GM23338 (cell line): ENCODE measurements at places on chromosomes 4 and X. TPM values are rescaled to one million over a fixed set of nuclear protein-coding genes. Genes with fewer than 3 reads are reported as not detected.
A peak's percentile ranks its signal among the peaks of the same experiment; 100 is the strongest.

DNA sequence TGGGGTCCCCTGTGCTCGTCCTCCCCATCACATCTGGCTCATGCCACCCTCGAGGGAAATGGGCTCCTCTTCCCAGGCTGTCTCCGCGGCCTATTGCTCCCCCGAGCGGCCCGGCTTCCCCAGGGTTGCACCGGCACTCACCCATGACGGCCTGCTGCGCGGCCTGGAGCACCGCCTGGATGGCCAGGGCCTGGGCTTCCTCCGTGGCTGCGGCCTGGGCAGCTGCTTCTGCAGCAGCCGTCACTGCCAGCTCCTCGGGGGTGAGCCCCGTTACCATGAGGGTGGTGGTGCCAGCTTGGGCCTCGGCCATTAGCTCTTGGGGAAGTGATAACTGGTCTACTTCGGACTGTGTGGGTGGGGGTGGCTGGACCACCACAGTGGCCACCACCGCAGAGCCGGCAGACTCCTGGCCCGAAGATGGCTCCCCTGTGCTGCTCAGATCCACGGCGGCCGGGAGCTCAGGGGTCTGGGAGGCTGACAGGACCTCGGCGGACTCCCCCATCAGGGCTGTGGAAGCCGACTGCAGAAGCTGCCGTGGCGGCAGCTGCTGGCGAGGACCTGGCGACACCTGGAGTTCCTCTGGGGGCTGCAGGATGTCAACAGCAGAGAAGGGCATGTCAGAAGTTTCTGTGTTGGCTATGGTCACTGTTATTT, 8.1 kb upstream of the RENBP start:
- no peak for DNase-seq

DNA sequence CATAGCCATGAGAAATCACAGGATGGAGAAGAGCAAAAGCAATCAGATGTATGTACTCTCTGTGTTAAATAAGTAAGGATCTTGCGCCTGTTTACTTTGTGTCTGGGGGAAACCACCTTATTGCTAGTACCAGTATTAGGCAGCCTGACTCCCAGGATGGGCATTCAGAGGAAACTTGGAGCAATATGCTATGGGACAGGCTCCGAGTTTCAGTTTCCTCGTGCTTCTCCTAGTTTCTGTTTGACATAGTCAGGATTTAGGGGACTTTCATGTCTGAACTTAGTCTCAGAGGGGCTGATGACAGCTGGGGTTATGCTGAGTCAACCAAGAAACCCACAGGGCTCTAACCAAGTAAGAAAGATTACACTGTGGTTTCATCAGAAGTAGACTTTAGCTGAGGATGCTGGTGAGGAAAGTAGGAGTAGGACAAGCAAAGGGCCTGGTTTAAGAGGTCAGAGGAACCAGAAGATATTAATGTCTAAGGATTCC, 13.5 kb downstream of the NSUN7 start:
- no peak for DNase-seq

- DNase-seq, result no peak
These were observed 65.7 kb upstream of the CAMK2D start for GRCh38 chr4:113827285-113827684.

DNA sequence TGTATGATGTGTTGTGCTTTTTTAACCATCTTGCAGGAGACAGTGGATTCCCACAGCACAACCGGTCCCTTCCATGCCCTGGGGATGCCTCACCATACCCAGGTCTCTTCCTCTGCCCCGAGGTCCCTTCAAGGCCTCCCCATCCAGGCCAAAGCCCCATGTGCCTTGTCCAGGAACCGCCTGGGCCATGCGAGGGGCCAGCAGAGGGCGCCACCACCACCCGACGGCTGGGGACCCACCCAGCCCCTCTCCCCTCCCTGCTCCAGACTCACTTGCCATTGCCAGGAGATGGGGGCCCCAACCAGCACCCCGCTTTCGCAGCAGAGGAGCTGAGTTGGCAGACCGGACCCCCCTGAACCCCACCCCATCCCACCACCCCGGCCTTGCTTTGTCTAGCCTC, 485.5 kb downstream of the TRAM1L1 start:
- DNase-seq, result peak; percentile 52

GRCh38 chrX:39456894-39457604, 640.7 kb downstream of the BCOR start:
- no peak for DNase-seq

DNA sequence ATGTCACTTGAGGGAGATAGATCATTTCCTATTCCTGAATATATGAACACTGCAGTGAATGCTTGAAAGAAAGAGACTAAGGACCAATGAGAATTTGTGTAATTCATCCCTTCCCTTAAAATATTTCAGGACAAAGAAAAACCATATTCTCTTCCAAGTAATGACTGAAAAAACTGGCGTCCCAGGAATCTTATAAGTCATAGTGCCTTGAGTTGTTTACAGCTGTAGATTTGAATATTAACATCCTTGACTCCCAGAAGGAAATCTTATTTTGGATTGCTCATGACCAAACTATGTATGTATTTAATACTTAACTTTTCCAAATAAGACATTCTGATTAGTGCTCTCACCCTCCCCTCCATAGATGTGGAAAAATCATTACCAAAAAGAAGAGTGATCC, 55.5 kb downstream of the CLDN22 start:
- DNase-seq, result no peak

GRCh38 chr4:116953947-116954346, 131.4 kb downstream of the TRAM1L1 start:
- no peak for DNase-seq

DNA sequence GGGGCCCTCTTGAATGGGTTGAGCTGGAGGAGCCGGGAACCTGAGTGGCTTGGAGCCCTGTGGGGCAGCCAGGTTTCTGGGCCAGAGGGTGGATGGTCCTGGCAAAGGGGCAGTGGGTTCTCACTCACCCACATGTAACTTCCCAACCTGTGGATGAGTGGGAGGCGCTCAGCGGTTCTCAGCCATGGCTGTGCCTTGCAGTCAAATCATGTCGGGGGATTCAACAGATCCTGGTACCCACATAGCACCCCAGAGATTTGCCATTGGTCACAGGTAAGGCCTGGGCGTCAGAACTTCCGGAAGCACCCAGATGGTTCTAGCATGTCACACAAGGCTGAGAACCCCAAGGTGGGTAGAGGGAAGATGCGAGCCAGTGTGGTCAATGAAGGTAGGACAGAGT, 21.9 kb upstream of the CLCN4 start:
- no peak for DNase-seq

DNA sequence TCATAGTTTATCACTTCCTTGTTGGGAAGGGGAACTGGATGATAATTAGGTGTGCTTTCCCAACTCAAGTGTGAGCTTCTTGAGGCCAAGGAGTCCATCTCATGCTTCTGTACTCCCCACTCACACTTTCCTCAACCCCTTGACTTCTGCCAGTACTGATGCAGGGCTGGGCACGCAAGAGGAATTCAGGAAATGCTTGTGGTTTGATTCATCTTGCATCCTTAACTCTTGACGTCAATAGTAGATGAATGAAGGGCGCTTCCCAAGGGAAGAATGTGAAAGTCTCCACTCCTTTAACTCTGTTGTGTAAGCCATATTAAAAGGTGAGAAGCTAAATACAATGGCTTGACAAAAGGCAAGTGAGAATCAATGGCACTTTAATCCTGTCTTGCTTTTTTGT, 101.8 kb downstream of the AGTR2 start:
- DNase-seq, result peak; percentile 11

DNA sequence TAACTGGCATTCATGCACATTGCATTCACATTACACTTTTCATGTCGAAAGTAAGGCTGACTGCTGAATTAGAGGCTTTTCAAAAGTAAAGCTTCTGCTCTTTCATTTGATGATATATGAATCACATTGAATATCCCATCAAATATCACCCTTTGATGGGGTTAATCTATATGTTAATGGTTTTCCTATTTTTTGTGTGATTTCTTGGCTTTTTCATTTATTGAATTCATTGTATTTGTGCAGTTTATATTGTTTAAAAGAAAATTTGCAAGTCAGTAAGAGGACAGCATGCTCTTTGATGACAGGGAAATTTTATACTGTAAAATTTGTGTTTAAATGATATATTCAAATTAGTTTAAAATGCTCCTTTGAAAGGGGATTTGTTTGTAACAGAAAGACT, 344.1 kb downstream of the PCDH10 start:
- DNase-seq, result no peak

- DNase-seq, result no peak
These were observed 74.4 kb downstream of the RNF150 start for GRCh38 chr4:141058591-141059512.

Gene SLITRK4
- 4.0 and 6.0 TPM in 2 replicates for total RNA-seq

Gene UGT2B10
- total RNA-seq, result not detected in 2 replicates

Gene KDR
- total RNA-seq, result 102 and 109 TPM in 2 replicates
